Upper lobe of left lung (tissue), 6 donors: ENCODE measurements at places on chromosomes 1 and 21. TPM values are rescaled to one million over a fixed set of nuclear protein-coding genes. Genes with fewer than 3 reads are reported as not detected.

DNA sequence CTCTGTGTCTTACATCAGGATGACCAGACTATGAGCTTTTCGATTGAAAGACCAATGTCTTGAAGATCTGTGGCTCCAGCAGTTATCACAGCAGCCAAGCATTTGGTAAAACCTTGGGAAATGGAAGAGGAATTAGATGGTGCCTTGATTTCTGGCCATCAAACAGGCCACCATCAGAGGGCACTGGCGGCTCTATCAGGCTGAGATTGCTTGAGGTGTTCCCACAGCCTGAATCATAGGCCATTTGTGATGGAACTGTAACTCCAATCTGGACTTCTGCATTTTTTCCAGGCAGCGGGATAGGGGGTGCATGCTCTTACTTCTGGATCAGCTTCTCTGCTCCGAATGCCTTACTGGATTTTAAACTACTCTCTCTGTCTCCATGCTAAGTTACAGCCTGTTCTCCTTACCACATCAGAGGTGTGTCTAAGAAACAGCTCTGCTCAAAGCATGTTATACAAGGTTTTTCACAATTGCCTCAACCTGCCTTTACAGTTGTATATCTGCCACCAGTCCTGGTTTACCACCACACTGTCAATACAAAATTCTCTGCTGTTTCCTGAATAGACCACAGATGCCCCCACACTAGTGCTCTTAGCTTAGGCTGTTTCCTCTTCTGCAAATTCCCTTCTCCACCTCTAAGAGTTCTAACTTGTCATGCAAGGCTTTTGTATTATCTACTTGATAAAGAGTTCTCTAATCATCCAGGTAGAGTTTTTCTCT is 180.9 kb downstream of the PTGER3 start:
- H3K4me3 ChIP-seq = no peak overlapping the region
- H3K36me3 ChIP-seq = no peaks in the 10 kb centered on the region
- H3K27ac ChIP-seq = no peak overlapping the region
- no peaks in the 10 kb centered on the region for H3K27me3 ChIP-seq
- H3K4me1 ChIP-seq = no peaks in the 10 kb centered on the region
- no peak for DNase-seq

GRCh38 chr1:196214866-196215265 is 393.4 kb downstream of the KCNT2 start:
- no peak overlapping the region for H3K27ac ChIP-seq
- H3K4me1 ChIP-seq = no peaks in the 10 kb centered on the region
- no peak for DNase-seq
- no peak overlapping the region for H3K4me3 ChIP-seq
- no peaks in the 10 kb centered on the region for H3K36me3 ChIP-seq

- H3K4me1 ChIP-seq = peaks cover 10% of the 10 kb centered on the region
- no peaks in the 10 kb centered on the region for H3K36me3 ChIP-seq
- no peak for DNase-seq
- no peak overlapping the region for H3K4me3 ChIP-seq
Observed at GRCh38 chr1:157403608-157404007, 148.7 kb downstream of the FCRL5 start.

DNA sequence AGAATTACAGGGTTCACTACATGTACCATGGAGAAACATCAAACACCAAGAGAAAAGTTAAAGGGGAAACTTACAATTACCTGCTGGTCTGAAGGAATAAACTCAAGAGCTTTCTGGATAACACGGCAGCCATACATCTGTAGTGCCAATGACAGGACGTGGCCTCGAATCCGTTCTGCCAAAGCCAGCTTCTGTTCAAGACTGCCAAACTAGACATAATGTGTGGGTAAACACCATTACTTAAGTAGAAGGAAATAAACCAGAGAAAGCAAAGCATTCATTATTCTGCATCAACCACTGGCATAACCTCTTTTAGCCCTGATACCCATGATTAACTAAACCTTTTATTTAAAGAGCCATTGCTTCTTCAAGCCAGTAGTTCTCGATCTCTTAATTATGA is 41.5 kb upstream of the SDC3 start:
- peaks cover 50% of the 10 kb centered on the region for H3K36me3 ChIP-seq
- H3K27ac ChIP-seq = no peak overlapping the region

DNA sequence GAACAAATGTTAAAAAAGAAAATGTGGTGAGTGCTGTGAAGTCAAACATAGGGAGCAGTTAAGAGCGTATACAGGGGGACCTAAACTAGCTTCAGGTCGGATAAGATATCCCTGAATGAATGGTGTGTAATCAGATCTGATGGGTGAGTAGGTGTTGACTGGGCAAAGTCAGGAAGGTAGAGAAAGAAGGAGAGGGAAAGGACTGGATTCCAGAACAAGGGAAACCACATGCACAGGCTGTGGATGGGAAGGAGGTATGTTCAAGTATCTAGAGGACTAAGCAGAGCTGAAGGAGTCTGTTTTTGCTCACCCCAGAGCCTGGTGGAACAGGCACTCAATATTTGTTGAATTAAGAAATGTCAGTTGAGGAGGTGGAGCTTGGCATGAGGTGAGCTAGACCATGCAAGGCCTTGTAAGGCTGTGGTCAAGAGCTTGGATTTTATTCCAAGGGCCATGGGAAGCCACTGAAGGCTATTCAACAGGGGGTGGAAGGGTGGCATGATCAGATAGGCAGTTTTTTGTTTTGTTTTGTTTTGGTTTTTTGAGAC is 27.4 kb downstream of the MAP7D1 start:
- H3K27me3 ChIP-seq = no peaks in the 10 kb centered on the region
- no peak for DNase-seq

GRCh38 chr1:203048555-203049051 is 22.3 kb downstream of the PPFIA4 start:
- H3K4me1 ChIP-seq = no peaks in the 10 kb centered on the region
- no peaks in the 10 kb centered on the region for H3K27me3 ChIP-seq
- no peak overlapping the region for H3K27ac ChIP-seq
- no peak for DNase-seq

- no peaks in the 10 kb centered on the region for H3K27me3 ChIP-seq
- H3K4me3 ChIP-seq = no peak overlapping the region
- H3K4me1 ChIP-seq = peaks cover 11% of the 10 kb centered on the region
- H3K27ac ChIP-seq = no peak overlapping the region
Observed at GRCh38 chr21:26941421-26941820, 25.5 kb downstream of the ADAMTS5 start.

SYT6 gene
- not detected for total RNA-seq

AMY2A gene
- total RNA-seq = not detected

SRGAP2 gene
- 50.1 TPM for total RNA-seq
